ENCODE measurements at places on chromosomes 4 and X.
A peak's percentile ranks its signal among the peaks of the same experiment; 100 is the strongest.

GRCh38 chrX:150873616-150874015, 24.9 kb downstream of the CD99L2 start:
- no peak for DNase-seq

- no peak for DNase-seq
Observed at GRCh38 chr4:147831551-147832171, 99.8 kb downstream of the ARHGAP10 start.

DNA sequence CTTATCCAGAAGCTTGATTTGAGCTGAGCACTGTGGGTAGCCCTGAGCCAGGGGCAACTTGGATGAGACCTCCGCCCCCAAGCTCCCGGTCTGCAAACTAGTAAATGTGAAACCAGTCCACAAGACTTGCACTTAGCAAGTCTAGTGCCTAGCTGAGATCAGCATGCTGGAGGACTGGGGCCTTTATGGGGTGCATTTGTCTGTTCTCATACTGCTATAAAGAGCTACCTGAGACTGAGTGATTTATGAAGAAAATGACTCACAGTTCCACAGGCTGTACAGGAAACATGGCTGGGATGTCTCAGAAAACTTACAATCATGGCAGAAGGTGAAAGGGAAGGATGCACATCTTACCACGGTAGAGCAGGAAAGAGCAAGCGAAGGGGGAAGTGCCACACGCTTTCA, 42.1 kb upstream of the HOPX start:
- no peak for DNase-seq

DNA sequence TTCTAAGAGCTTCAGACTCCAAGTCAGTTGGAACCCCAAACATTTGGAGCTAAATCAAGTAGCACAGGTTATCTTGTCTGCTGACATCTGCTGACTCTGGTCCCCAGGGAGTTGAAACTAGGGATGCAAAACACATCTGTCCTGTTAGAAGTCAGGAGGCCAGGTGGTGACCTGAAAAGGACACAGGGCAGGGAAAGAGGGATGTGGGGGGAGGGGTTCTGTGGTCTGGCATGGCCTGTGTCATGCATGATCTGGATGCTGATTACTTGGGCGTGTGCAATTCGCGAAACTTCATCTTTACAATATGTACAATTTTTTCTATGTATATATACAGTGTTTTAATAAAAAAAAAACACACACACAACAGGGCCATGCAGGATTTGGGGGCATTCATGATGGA, 55.3 kb downstream of the FHDC1 start:
- peak; percentile 57 for DNase-seq

DNA sequence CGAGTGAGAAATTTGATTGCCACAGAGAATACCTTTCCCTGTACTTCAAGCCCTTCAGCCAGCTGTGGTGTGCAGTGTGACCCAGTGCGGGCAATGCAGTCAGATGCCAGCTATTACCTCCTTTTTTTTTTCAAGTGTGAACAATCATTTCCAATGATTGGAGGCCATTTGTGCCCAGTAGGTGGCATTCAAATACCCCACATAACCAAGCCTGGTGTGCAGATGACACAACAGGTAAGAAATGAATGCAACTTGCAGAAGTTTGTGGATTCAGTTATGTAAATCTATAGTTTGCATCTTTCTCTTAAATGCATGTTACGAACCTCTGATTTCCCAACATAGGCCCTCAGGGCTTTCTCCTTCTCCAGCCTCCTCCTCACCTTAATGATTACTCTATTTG, 98.0 kb downstream of the CLCN4 start:
- DNase-seq: peak; percentile 25

GRCh38 chrX:6131287-6131686, 97.4 kb downstream of the NLGN4X start:
- no peak for DNase-seq

- no peak for DNase-seq
Observed at GRCh38 chrX:1094566-1095333, 117.7 kb downstream of the CRLF2 start.

Measured in NCI-H2171 treated with DMSO at 0.1 percent for 48 hours (cell line).